ENCODE measurements at places on chromosomes 4 and X.

- no peak for DNase-seq
Observed at GRCh38 chrX:155745792-155746191, 133.0 kb upstream of the TMLHE start.

DNA sequence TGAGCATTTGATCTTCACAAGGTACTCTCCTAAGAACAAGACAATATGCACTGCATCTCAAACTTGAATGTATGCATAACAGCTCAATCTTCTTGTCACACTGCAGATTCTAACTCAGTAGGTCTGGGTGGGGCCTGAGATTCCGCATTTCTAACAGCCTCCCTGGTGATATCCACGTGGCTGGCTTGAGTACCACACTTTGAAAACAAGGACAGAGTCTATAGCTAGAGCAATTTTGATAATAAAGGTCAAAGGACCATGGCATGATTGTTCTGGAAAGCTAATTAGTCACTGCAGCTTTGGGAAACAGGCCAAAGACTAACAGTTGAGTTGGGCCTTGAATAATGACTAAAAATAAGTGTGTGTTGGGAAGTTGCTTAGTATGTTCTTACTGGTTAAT lies 213.3 kb downstream of the GBA3 start:
- no peak for DNase-seq

DNA sequence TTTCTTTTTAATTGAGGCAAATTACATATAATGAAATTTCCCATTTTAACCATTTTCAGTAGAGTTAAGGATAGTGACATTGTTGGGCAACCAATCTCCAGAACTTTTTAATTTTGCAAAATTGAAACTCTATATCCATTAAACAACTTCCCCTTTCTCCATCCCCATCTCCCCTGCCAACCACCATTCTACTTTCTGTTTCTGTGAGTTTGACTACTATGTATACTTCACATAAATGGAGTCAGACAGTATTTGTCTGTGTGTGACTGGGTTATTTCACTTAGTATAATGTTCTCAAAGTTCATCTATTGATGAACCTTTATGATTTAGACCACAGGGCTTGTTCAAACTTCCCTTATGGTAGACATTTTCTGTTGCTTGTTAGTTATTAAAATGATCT lies 364.5 kb upstream of the MAD2L1 start:
- no peak for DNase-seq

- no peak for DNase-seq
Observed at GRCh38 chr4:183478926-183479325, 25.9 kb upstream of the ING2 start.

- DNase-seq, result no peak
Observed at GRCh38 chr4:112510291-112511092, 5.5 kb downstream of the NEUROG2 start.

DNA sequence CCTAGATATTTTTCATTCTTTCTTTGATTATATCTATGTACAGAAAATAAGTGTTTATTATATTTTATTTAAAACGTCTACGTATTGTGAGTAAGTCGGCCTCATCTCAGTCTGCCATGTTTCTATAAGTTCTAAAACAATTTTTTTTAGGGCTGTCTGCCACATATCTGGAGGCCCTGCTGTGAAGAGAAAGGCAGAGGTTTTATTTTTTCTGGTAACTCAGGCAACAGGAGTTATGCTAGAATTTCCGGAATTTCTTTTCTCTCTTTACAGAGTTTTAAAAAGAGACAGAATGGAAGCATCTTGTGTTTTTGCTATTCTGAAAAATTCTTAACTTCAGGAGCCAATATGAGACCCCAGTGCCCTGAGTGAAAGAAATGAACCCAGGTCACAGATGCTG lies 1124.0 kb upstream of the TENM3 start:
- no peak for DNase-seq

GRCh38 chrX:152138388-152138784 lies at the start of gene MAGEA10:
Gene MAGEA10 (minus strand): TSS chrX:152138577. CDS start chrX:152135620, 2,957 bp downstream.
- DNase-seq, result no peak

- DNase-seq, result no peak
Observed at GRCh38 chr4:48360285-48361011, 19.1 kb downstream of the SLAIN2 start.

- no peak for DNase-seq
Observed at GRCh38 chr4:84150177-84150576, 348.9 kb downstream of the NKX6-1 start.

DNA sequence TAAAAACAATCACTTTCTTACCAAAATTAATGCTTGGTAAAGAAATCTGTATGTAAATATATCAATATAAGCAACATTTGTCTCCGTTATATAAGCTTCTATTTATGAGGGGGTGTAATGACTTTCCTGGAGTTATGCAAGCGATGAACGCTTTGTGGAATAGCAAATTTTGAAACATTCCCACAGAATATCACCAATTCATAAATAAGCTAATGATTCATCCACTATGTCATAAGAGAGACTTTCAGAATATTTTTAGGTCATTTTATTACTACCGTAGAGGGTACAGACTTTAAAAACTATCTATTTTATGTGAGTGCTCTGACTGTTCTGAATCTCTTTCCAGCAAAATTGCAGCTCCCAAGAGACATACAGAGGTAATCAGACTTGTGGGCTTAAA lies 179.5 kb upstream of the FTHL17 start:
- no peak for DNase-seq

GRCh38 chr4:150038335-150039076 lies 39.7 kb upstream of the DCLK2 start:
- no peak for DNase-seq

GRCh38 chr4:128861856-128862518 lies 52.5 kb downstream of the JADE1 start:
- no peak for DNase-seq

- DNase-seq, result no peak
Observed at GRCh38 chr4:189767941-189768340, 172.7 kb upstream of the FRG1 start.

GRCh38 chr4:87416965-87417364 lies 5.4 kb upstream of the NUDT9 start:
- no peak for DNase-seq

- DNase-seq, result no peak
Observed at GRCh38 chr4:26529479-26529878, 39.2 kb upstream of the CCKAR start.

GRCh38 chr4:101191302-101192098 lies 155.8 kb downstream of the PPP3CA start:
- peak; percentile 28 for DNase-seq

DNA sequence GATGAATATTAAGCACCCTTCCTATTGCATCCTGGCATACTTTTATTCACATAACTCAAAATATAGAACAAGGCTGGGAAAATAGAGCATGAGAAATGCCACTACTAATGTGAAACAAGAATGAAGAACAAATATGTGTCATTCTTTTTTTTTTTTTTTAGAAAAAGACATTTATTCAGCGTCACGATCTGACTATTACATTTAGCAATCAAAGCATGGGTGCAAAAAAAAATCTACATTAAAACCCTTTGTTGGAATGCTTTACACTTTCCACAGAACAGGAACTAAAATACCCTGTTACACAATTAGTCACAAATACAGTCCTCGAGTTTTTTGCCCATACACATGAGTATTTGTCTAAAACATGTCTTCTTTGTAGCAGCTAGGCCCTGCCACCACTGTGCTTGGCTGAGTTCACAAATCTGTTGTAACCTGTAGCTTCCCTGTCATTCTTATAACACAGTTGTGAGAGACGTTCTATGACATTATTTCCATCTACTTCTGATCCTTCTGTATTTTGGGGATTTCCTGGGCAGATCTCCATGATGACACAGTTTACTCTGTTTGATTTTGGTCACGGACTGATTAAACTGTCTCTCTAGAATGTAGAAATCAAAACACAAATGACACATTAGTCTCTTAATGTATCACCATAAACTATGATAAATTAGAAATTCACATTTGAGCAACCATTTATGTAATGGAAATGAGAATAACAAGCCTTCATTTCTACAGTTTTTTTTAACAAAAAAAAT lies 9.4 kb upstream of the TET2 start:
- DNase-seq, result no peak

DNA sequence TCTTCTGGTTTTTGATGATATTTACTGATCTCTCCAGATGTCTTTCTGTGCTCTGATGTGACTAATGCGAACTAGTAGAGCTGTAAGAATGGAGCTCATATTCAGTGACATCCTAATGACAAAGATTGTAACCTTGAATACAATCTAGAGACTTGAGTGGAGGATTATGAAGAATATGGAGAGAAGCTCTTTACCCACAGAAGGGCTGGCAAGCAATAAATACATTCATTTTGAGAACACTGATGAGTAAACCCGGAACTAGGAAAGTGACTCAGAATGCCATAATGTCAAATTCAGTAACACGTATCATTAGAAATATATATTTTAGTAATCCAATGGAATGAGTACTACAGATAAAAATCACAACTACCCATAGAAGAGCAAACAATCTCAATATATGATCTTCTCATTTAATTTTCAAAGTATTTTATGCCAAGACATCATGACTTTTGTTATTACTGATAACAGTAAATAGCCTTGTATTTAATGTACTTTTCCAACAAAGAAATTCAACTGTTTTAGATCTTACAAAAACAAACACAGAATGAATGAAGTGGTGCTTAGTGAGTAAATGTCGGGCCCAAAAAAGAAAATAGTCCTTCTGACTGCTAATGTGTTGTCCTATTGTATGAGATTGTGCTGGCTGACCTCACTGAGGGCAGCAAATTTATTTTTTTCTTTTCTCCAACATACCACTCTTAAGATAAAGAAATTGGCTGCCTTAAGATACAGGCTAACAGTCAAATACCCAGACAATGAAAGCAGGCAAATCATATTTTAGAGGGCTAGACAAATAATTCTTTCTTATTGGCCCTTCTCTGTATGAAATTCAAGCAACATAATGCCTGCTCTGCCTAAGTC lies 49.2 kb upstream of the HDAC8 start:
- no peak for DNase-seq

- no peak for DNase-seq
Observed at GRCh38 chrX:68177542-68177941, 255.8 kb downstream of the OPHN1 start.

DNA sequence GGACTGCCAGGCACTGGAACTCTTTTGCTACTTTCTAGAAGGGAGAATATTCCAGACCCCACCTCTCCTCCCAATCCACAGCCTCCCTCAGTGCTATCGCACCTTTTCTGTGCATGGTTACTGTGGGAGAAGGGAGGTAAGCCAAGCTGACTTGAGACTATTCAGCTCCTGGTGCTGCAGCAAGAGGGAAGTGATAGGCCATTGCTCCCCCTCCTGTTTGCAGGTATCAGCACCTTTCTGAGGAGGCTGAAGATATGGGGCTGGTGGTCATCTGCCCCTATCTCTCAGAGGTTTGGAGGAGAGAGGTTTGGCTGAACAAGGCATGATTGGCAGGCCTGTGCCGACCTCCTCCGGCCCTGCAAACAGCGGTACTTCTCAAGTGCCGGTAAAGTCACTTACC lies 103.3 kb upstream of the GATB start:
- DNase-seq, result no peak

GRCh38 chr4:29277381-29277780 lies 1442.8 kb upstream of the PCDH7 start:
- DNase-seq, result no peak

GRCh38 chrX:52425775-52426174 lies 57.0 kb downstream of the XAGE2 start:
- DNase-seq, result no peak

- no peak for DNase-seq
Observed at GRCh38 chr4:110046588-110047049, 133.9 kb downstream of the EGF start.

DNA sequence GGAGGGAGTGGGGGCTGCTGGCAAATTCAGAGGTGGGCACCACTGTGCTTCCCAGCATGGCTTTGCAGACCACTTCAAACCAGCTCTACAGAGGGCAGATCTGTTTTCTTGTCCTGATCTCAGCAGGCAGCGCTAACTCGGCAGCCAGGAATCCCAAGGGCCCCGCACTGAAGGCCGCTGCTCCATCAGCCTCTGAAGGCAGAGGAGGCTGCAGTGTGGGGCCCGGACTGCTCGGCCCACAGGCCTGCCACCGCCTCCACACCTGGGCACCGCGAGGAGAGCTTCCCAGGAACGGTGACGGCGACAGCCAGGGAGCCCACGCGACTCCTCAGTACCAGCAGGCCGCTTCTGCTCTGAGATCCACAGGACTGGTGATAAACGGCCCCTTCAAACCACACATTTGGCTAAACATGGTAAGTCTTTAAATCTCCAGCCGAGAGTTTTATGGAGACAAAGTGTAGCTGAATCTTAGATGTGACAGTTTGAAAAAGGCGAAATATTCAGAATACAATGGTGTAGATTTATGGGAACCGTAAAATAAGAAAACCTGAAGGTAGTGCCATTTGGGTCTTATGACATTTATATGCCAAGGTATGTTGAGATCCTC lies 23.6 kb downstream of the DCTD start:
- peak; percentile 27 for DNase-seq

DNA sequence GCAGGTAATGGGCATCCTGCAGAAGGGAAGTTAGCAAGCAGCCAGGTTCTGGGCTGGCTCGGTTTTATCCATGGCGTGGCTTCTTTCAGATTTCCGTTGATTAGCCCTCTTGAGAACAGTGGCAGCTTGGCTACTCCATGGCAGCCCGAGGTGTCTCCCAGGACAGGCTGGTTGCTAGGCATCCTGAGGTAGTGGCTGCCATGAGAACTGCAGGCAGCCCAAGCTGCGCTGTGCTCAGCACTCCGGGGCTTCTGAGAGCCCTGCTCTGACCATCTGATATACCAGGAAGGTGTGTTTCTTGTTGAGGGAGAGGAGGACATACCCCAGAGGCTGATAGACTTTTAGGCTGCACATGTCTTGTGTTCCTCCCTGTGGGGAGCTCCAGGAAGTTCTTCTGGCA lies 253.4 kb upstream of the CASK start:
- DNase-seq, result no peak

GRCh38 chrX:85611926-85612325 lies 232.5 kb upstream of the POF1B start:
- DNase-seq, result no peak

DNA sequence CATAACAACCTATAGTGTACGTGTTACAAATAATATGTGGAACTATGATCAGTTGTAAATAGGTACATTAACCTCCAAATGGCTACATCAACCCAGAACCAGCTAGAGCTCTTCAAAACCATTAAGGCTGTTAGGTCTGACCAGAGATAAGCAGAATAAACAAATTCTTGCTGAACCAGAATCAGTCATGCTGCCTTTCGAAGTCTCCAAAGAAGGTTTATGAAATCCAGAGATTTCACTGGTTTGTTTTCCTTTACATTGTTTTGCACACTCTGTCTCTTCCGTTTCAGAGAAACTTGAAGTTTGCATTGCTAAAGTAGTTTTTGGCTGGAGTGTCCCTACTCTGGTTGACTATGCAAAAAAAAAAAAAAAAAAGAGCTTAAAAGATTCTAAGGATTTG lies 177.3 kb upstream of the SLIT2 start:
- DNase-seq, result no peak

DNA sequence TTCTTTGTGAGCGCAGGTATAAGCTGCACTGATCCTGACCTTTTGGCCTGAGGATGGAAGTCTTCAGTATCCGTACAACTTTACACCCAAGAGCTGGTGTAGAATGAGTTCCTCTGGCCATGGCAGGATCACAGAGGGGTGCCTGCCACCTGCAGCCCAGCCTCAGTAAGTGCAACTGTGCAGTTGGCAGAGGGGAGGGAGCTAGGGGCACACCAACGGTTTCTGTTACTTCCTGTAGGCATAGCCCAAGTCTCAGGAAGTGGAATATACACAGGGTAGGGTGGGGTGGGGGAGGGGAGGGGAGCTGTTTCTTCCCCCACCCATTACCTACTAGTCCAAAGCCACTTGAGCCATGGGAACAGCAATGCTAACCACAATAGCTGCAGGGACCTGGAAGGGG lies 85.4 kb upstream of the GBA3 start:
- DNase-seq, result no peak

- no peak for DNase-seq
Observed at GRCh38 chr4:186307916-186308315, 41.9 kb downstream of the F11 start.

- no peak for DNase-seq
Observed at GRCh38 chr4:78638337-78639172, 87.0 kb downstream of the ANXA3 start.
